ENCODE measurements at places on chromosomes 13 and 19.

GRCh38 chr19:46784262-46785053, 3.9 kb downstream of the SLC1A5 start:
- peak; percentile 89 for DNase-seq

DNA sequence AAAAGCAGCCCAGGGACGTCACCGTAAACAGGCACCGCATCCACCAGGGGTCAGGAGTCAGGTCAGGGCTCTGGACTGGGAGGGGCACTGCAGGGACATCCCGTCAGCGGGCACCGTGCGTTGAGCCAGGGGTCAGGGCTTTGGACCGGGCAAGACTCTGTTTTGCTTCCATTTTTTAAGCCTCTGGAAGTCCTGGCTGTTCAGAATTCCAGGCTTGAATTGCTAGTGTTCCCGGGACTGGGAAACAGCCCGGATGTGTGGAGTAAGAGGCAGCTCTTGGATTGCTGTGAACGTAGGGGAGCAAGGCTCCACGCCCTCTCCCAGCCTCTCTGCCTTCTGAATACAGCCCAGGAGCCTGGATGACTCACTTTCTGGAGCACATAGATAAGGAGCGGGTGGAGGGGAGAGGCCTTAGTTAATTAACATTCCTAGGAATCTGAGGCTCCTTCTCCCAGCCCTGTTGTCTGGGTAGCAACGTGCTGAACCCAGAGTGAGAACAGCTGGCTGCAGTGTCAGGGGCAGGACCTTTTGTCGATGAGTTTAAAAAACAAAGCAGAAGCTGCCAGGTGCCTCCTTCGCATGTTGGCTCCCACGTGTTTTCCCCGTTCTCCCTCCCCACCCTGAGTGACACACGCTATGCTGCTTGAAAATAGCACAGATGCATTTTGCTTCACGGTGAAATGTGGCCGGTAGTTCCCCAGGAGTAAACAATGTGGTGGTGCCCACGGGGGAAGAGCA, 21.9 kb downstream of the ATP11A start:
- DNase-seq, result peak; percentile 97

DNA sequence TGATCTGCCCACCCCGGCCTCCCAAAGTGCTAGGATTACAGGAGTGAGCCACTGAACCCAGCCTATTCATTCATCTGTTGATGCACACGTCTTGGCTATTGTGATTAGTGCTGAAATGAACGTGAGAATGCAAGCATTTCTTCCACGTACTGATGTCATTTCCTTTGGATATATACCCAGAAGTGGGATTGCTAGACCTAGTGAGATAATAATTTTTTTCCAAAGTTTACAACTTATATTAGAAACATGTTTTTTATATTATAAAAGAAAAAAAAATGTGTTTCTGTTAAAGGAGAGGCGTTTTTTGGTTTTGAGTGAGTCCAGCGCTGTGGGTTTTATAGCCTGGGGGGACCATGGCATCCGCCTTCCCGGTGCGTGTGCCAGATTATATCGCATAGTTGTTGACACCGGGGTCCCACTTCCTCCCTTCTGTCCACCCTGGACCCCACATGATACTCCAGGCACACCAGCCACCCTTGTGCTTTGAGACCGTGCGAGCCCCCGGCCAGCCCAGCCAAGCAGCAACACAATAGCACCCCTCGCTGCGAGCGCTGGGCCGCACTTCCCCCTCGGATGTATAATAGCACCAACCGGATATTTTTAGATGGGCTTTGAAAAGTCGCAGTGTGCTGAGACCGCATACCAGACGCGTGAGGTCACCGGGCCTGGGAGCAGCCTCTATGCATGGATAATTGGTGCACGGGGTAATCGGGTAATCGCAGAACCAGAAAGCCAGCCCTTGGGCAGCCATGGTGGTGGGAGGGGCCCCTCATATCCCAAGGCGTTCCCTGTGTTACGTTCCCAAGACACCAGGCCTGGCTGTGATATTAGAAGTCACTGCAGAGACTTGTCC, 59.6 kb downstream of the MYO9B start:
- DNase-seq, result peak; percentile 94

DNA sequence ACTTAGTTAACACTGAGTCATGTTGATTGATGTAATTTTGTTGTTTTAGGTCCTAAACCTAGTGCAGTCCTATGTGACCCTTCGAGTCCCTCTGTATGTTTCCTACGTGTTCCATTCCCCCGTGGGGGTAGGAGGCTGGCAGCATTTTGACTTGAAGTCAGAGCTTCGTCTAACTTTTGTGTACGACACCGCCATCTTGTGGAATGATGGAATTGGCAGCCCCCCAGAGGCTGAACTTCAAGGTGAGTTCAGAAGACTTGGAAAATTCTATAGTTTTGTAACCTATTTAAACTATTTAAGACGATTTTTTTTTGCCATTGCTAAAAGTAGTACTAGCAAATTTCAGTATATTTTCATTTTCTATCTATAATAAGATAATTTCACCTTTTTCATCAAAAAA, 117.9 kb downstream of the STOML3 start:
- DNase-seq, result peak; percentile 14

- no peak for DNase-seq
Observed at GRCh38 chr13:99690426-99691174, 189.3 kb downstream of the TM9SF2 start.

GRCh38 chr19:48530066-48530720, 18.6 kb upstream of the LMTK3 start:
- no peak for DNase-seq

DNA sequence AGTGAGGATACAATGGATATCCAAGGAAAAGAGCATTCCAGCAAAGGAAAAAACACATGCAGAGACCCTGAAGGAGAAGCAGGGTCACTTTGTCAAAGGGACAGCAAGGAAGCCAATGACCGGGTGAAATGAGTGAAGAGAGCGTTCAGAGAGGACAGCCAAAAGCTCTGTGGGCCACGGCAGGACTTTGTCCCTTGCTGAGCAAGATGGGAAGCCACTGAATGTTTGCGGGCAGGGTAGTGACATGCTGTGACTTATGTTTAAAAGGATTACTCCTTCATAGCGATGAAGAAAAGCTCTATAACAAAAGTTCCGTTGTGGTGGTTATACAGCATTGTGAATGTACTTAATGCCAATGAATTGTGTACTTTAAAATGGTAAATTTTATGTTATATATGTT, 16.5 kb downstream of the ZAR1L start:
- DNase-seq, result no peak

DNA sequence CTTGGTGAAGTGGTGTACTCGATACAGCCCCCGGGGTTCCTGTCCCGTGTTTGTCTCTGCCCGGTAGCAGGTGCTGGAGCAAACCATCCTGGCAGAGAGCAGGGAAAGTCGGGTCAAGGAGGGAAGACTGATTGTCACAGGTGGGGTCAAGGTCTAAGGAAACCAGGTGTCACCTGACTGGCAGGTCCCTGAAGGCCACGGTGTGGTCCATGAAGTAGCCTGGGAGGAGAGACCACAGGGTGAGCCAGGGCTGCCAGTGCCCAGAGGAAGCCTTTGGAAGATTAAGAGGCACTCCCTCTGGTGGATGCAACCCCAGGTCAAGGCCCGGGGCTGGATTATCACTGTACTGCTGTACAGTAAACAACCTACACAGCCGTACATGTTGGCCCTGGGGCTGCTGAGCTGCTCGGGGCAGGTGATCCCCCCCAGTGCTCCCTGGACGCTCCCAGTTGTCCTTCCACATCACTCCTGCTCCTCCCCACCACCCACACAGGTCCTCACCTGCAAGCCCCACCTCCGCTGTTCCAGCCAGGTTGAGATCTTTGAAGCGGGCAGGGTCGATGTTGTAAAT, 6.0 kb upstream of the CCER2 start:
- DNase-seq, result no peak

DNA sequence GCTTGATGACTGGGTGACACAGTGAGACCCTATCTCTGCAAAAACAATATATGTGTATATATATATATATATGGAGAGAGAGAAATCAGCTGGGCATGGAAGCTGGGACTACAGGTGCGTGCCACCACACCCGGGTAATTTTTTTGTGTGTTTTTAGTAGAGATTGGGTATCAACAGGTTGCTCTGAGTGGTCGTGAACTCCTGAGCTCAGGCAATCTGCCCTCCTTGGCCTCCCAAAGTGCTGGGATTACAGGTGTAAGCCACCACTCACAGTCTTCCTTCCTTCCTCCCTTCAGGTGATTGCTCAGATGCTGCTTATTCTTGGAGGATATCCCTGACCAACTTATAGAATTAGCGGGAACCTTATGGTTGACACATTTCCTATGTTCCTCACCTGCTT, 41.9 kb downstream of the ERICH4 start:
- no peak for DNase-seq

DNA sequence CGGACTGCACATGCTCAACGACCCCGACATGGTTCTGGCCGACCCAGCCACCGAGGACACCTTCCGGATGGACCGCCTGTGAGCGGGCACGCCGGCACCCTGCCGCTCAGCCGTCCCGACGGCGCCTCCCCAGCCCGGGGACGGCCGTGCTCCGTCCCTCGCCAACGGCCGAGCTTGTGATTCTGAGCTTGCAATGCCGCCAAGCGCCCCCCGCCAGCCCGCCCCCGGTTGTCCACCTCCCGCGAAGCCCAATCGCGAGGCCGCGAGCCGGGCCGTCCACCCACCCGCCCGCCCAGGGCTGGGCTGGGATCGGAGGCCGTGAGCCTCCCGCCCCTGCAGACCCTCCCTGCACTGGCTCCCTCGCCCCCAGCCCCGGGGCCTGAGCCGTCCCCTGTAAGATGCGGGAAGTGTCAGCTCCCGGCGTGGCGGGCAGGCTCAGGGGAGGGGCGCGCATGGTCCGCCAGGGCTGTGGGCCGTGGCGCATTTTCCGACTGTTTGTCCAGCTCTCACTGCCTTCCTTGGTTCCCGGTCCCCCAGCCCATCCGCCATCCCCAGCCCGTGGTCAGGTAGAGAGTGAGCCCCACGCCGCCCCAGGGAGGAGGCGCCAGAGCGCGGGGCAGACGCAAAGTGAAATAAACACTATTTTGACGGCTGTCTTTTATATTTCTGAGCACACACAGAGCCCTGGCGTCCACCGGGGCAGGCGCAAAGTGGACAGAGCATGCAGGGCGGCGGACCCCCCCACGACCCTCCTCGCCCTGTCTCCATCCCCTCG, 13.6 kb downstream of the COMP start:
- DNase-seq, result no peak

DNA sequence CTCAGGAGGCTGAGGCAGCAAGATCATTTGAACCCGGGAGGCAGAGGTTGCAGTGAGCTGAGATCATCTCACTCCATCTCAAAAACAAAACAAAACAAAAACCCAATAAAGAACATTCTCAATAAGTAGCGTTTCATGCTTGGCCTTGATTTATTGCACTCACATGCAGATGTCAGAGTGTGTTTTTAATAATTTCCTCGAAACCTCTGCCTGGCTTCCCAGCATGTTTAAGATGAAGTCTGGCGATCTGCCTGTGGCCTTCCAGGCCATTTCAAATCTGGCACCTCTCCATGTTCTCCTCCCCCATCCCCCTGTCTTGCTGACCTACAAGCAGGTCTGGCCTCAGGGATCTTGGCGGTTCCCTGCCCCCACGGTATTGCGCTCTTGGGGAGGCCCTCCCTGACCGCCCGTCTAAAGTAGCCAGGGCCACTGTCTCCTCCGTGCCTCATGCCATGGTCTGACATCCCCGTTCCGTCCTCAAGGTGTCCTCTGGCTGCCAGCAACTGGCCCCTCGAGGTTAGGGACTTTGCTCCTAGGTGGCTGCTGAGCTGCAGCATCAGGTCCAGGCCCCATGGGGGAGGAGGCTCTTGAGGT, 1.6 kb downstream of the WDR88 start:
- no peak for DNase-seq

GRCh38 chr19:45448887-45449299, 18.9 kb upstream of the FOSB start:
- no peak for DNase-seq

DNA sequence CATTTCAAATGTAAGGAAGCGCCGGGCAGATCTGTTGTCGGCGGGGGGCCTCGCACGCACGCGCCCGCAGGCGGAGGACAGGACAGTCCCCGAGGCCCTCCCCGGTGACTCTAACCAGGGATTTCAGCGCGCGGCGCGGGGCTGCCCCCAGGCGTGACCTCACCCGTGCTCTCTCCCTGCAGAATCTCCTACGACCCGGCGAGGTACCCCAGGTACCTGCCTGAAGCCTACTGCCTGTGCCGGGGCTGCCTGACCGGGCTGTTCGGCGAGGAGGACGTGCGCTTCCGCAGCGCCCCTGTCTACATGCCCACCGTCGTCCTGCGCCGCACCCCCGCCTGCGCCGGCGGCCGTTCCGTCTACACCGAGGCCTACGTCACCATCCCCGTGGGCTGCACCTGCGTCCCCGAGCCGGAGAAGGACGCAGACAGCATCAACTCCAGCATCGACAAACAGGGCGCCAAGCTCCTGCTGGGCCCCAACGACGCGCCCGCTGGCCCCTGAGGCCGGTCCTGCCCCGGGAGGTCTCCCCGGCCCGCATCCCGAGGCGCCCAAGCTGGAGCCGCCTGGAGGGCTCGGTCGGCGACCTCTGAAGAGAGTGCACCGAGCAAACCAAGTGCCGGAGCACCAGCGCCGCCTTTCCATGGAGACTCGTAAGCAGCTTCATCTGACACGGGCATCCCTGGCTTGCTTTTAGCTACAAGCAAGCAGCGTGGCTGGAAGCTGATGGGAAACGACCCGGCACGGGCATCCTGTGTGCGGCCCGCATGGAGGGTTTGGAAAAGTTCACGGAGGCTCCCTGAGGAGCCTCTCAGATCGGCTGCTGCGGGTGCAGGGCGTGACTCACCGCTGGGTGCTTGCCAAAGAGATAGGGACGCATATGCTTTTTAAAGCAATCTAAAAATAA, 18.2 kb downstream of the IL17D start:
- DNase-seq, result peak; percentile 61

GRCh38 chr19:2309734-2310362, 1.9 kb upstream of the LINGO3 start:
- DNase-seq, result no peak

DNA sequence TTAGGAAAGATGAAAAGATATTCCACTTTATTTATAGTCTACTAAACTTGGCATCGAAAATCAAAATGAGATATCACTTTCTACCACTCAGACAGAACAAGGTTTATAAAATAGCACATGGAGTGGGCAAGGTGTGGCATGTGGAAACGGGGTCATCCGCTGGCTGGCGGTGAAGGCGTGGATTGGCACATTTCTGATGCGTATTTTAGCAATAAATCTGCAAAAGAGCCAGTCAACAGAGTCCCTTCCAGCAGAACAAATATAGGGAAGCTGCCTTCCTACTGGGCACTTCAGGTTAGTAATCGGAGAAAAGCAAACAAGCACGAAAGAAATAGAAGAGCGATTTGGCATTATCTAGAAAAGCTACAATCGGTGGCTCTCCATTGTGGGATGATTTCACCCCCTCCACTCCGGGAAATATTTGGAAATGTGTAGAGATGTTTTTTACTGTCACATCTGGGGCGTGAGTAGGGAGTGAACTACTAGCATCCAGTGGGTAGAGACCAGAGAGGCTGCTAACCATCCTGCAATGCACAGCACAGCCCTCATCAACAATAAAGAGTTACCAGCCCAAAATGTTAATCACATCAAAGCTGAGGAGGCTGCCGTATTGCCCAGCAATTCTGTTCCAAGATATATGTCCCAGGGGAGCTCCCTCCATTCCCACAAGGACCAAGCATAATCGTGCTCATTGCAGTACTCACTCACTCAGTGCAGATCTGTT, 116.1 kb upstream of the PEG3 start:
- no peak for DNase-seq
